ENCODE measurements at places on chromosomes 4 and X.

DNA sequence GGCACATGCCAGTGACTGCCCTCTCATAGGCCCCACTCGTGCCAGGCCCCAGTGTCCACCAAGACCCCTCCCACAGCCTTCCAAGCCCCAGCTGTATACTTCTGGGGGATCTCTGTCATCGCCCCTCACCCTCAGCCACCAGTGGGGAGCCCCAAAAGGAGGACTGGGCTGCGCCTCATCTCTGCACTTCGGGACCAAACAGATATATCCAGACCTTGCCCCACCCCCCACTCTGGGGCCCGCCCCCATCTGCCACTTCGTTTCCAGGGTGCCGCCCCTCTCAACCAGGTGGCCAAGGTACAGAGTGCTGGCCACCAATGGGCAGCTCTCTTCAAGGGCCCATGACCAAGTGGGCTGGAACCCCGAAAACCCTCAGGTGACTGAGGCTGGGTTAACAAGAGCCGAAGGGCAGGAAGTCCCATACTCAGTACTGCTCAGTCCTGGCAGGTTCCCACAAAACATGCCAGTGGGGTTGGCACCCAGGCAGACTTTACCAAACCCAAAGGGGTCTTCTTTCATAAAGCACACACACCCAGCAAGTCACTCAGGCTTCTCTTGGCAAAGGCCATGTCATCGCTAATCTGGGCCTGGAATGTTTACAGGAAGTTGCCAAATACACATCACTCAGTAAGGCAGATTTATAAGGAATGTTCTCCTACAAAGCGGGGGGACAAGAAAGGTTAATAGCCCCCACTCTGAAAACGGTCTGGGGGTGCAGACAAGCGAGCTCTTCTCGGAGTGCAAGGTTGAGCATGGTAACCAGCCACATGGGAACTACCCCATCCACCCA is 4.4 kb downstream of the ZFYVE28 start:
- DNase-seq, result peak; percentile 68

DNA sequence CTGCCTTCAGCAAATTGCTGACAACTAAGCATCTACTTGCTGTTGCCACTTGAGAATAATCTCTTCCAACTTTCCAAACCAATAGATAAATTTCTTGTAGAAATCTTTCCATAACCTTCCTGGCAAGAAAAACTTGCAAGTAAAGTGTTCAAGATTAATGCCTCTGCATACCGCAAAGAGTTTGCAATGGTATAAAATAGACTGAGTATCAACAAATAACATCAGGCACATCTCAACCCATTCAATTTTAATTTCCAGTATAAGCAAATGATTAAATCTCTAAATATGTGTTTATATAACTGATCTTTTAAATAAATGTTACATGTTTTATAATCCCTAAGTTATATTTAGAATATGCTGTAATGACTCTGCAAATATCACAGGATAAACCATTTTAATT is 275.2 kb upstream of the AGA start:
- DNase-seq, result no peak

- peak; percentile 66 for DNase-seq
Observed at GRCh38 chr4:41661442-41662076, 87.0 kb downstream of the PHOX2B start.

GRCh38 chr4:123235431-123235830 is 161.2 kb upstream of the SPRY1 start:
- no peak for DNase-seq

DNA sequence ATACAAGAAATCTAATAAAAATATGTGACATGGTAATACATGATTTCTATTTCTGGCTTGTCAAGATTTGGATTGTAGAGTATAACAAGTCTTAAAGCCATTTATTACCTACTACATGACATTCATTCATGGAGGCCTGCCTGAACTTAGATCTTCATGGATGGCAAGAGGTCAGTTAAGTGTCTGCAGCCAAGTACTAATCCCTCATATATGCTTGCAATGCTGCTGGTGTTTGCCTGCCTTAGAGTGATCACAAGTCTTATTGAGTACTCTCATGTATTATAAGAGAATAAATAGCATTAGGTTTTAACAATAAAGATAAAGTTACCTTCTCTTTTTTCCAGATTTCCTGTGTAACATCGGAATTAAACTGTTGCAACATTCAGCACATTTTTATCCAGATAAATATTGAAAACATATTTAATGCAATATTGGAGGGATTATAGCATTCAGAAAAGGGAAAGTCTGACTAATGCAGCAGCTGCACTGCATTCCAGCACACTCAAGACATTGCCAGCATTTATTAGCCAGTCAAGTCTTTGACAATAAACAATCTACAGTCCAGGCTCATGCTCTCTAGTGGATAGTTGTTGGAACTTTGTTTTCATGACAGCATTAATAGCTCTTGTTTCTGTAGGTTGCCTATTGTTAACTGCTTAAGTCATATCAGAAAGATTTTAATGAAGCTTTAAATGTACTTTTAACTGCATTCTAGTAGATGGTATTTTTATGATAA is 737.1 kb downstream of the FAT4 start:
- DNase-seq, result no peak

- DNase-seq, result no peak
Observed at GRCh38 chr4:101065935-101066485, 281.3 kb downstream of the PPP3CA start.

DNA sequence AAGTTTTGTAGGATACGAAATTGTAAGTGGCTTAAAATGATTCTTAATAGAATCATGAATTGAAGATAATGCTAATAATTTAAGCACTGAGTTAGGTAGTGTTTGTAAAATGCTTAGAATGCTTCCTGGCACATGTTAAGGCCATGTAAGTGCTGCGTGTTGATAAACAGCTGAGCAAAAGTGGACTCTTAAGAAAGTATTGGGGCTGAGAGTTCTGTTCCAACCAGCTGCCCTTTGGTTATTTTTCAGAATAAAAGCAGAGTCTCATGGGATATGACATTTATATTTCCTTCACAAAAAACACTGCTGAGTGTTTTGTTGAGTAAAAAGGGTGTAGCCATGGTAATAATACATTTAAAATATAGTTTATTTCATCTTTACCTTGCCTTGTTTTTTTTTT is 42.5 kb downstream of the HTT start:
- no peak for DNase-seq

DNA sequence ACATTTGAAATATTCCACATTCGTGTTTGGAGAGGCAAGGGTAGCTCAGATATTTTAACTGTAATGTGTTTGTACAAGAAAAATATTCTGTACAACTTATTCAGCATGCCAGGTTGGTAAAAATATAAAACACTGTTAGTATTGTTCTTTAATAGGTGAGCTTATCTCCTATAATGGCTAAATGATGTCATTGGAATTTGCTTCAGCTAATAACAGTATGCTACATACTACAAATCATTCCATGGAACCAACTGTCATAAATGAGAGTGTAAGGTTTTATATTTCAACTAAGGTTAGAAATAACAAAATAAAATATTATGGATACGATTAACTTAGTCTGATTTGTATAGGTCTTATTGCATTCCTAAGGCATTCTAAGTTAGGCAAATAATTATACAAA is 206.6 kb downstream of the ADGRL3 start:
- DNase-seq, result no peak

DNA sequence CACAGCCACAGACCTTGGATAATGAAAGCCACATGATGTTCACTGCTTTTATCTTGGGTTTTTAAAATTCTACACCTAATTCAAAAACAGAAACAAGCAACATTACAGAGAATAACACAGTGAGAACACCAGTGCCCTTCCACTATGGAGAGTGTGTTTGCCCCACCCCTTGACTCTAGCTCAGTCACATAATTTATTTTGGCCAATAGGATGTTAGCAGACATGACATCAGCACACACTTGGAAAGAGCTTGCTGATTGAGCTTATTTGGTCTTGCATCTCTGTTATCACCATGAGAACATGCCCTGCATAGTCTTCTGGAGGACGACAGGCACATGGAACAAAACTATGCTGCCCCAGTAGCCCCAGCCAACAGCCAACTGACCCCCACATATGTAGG is 118.1 kb downstream of the HNRNPD start:
- DNase-seq, result no peak

GRCh38 chr4:155738548-155738947 is 20.3 kb upstream of the GUCY1B1 start:
- no peak for DNase-seq

DNA sequence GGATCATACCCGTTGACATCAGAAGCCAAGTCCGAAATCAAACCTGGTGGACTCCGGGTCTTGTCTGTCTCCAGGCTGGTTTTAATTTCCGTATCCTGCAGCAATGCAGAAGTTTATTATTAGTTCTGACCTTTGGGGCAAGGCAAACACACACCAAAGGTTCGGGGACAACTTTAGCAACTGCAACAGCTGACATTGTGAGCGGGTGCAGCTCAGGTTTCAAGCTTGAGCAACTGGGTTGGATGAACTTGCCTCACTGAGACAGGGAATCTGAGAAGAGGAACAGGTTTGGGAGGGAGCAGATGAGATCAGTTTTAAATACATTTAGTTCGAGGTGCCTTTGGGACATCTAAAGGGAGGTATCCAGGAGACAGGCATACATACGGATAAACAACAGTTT is 110.7 kb downstream of the GNL3L start:
- no peak for DNase-seq

DNA sequence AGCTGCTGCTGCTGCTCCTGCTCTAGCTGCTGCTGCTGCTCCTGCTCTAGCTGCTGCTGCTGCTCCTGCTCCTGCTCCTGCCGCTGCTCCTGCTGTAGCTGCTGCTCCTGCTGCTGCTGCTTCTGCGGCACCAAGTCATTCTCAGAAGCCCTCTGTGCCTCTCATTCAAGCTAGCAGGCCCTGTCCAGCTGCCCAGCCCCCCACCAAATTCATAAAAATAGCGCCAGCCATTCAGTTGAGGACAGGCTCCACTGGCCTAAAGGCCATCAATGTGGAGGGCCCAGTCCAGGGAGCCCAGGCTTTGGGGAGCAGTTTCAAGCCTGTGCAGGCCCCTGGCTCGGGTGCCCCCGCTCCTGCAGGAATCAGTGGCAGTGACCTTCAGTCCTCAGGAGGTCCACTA is 3.9 kb downstream of the SUPT20HL1 start:
- no peak for DNase-seq

DNA sequence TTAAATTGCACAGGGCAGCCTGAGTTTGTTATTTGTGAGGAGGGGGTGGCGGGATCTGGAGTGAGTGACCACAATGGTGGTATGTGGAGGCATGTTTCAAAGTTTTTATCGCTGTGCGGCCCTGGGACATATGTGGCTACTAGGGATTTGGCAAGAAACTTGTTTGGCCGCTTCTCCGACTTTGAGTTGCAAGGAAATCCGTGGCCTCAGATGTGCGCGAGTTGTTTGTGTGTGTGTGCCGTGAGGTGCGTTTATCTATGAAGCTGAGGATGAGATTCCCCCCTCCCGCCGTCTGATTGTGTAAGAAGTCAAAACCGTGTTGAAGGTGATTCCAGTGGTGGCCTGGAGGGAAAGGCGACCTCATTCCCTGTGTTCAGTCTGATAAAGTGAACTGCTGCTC is 1.4 kb downstream of the JADE3 start:
- peak; percentile 23 for DNase-seq

- no peak for DNase-seq
Observed at GRCh38 chr4:5971078-5971450, 47.2 kb downstream of the C4orf50 start.

DNA sequence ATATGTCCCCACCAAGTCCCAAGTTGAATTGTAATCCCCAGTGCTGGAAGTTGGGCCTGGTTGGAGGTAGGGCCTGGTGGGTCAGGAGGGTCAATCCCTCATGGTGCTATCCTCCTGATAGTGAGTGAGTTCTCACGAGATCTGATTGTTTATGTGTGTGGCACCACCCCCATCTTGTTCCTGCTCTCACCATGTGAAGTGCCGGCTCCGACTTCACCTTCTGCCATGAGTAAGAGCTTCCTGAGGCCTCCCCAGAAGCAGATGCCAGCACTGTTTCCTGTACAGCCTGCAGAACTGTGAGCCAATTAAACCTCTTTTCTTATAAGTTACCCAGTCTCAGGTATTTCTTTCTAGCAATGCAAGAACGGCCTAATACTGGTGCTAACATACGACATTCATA is 22.7 kb upstream of the TMEM33 start:
- no peak for DNase-seq

- DNase-seq, result no peak
Observed at GRCh38 chr4:515251-515650, 16.2 kb downstream of the PIGG start.

DNA sequence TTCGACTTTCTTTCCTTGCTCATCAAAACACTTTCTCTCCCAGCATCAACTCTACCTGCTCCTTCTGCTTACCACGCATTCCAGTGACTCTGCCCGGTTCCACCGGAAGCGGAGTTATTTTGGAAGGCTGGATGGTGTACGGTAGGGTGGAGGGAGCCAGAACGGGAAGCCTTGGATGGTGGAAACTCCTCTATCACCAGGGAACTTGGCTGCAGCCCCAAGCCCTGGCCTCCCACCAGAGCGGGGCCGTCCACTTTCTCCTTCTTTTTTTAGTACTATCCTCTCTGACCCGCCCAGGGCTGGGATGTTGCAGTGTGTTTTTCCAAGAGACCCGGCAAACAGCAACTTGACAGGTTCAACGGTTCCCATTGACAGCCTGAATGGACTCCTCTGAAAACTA is 27.6 kb downstream of the ADGRG2 start:
- no peak for DNase-seq

GRCh38 chrX:107721318-107721717 is 54.3 kb downstream of the TSC22D3 start:
- no peak for DNase-seq

DNA sequence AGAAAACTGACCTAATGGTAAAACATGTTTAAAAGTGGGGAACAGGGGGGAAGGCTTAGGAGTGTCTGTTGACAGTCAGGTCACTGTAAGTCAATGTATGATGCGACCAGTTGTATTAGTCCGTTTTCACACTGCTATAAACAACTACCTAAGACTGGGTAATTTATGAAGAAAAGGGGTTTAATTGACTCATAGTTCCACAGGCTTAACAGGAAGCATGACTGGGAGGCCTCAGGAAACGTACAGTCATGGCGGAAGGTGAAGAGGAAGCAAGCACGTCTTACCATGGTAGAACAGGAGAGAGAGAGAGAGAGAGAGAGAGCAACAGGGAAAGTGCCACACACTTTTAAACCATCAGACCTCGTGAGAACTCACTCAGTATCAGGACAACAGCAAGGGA is 13.0 kb upstream of the PLAC1 start:
- DNase-seq, result no peak

DNA sequence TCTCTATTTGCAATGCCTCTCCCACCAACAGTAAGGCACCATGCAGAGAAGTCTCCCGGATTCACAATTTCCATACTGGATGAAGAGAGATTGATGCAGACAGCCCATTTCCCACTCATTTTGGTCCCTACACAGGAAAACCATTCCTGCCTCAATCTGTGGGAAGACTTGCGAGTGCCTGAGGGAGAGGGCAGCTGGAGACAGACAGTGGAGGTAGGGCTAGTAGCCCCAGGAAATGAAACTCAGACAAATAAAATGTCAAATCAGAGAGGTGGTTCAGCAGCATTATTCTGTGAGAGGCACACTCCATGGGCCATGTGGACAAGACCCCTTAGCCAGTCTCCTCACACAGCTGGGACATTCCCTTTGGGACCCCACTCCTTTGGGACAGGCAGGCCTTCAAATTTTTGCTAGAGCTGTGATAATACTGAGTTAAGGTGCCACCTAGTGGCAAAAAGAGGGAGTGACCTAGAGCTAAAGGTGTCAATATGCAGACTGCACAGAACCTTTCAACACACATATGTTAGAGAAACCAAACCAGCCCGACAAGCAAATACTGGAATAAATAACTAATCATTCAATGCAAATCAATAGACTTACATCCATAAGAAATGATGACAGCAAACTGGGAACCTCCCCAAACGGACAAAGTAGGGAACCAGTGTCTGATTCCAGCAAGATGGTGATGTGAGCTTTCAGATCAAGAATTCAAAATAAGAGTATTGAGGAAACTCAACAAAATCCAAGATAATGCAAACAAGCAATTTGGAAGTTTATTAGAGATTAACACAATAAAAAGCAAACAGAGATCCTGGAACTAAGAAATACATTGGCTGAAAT is 1865.3 kb upstream of the AGA start:
- DNase-seq, result peak; percentile 35

Measured in stimulated activated CD8-positive, alpha-beta memory T cell treated with anti-CD3 and anti-CD28 coated beads, Interleukin-4, amount 100 ng/mL, for 48 hours (primary cell).